ENCODE measurements at places on chromosomes 7 and 10. TPM values are rescaled to one million over a fixed set of nuclear protein-coding genes. Genes with fewer than 3 reads are reported as not detected.

Gene STEAP4
- 41.7 TPM for total RNA-seq

DNA sequence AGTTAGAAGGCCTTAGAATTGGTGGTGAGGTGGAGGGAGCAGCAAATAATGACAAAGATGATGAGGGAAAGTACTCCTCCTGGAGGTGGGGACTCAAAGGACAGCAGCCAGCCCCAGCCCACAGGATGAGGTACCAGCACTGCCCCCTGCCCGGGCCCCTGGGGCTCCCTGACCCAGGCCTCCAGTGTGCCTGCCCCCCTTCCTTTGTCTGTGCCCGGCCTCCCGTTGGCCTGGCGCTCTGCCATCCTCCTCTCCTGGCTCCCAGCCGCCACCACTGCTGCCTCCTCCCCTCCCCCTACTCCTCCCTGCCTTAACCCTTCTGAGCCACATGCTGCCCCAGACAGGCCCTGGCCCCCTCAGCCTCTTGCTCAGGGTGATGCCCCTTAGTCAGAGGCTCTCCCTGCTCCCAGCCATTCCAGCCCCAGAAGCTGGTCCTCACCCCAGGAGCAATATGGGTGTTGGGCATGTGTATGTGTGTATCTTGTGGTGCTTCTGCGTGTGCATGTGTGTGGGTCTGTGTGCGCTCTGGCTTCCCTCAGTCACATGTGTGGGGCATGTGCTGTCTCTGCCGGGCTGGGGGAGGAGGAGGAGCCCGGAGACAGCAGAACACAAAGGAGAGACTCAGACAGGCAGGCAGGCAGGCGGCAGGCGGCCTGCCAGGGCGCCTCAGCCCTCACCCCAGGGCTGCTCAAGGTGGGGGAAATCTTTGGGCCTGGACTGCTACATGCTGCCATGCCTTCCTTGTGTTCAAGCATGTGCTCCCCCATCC is 2.6 kb downstream of the LDB1 start:
- H3K27me3 ChIP-seq: no peaks in the 10 kb centered on the region
- peaks cover 81% of the 10 kb centered on the region for H3K4me1 ChIP-seq
- H3K36me3 ChIP-seq: no peaks in the 10 kb centered on the region
- H3K27ac ChIP-seq: peak overlapping the region; percentile 99
- DNase-seq: no peak

GRCh38 chr7:128160296-128160695 is 80.8 kb upstream of the LEP start:
- no peaks in the 10 kb centered on the region for H3K36me3 ChIP-seq
- peak; percentile 82 for DNase-seq
- H3K4me3 ChIP-seq: no peak overlapping the region
- no peaks in the 10 kb centered on the region for H3K4me1 ChIP-seq

Gene PIK3CG
- 4.4 TPM for total RNA-seq

Gene GRM3
- not detected for total RNA-seq

Gene RBP3
- total RNA-seq: not detected

- no peaks in the 10 kb centered on the region for H3K27me3 ChIP-seq
- no peaks in the 10 kb centered on the region for H3K36me3 ChIP-seq
- H3K4me1 ChIP-seq: peaks cover 44% of the 10 kb centered on the region
- peak overlapping the region; percentile 86 for H3K4me3 ChIP-seq
Measured at GRCh38 chr10:79445977-79446757, 743 bp upstream of the ZCCHC24 start.

Gene SPDYE16
- total RNA-seq: not detected

Gene SPRN
- not detected for total RNA-seq

GRCh38 chr10:115985786-115986185 is 287.2 kb downstream of the GFRA1 start:
- H3K4me3 ChIP-seq: no peak overlapping the region
- H3K27me3 ChIP-seq: no peaks in the 10 kb centered on the region
- no peak overlapping the region for H3K27ac ChIP-seq
- no peaks in the 10 kb centered on the region for H3K36me3 ChIP-seq
- no peaks in the 10 kb centered on the region for H3K4me1 ChIP-seq

DNA sequence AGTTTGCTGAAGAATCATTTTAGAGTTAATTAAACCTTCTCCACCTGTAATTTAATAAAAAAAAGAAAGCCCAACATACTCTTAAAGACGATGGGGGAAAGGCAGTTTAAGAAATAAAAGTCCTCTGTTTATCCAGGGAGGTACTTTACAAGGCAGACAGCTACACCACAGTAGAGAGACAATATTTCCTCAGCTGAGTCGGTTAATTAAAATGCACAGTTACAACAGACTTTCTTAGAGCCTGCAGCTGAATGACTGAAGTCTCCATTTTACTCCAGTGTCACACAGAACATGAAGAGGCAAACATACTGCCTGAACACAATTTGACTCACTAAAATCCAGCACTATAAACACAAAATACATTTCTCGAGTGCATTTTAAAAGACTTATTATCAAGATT is 15.1 kb downstream of the LRRTM3 start:
- no peaks in the 10 kb centered on the region for H3K27me3 ChIP-seq
- no peak overlapping the region for H3K27ac ChIP-seq
- no peak overlapping the region for H3K4me3 ChIP-seq
- DNase-seq: no peak
- no peaks in the 10 kb centered on the region for H3K36me3 ChIP-seq

Gene PWWP2B
- total RNA-seq: 14.7 TPM

Gene DNAJB6
- 93.1 TPM for total RNA-seq

GRCh38 chr10:12416344-12417050 is 67.2 kb downstream of the CAMK1D start:
- no peaks in the 10 kb centered on the region for H3K36me3 ChIP-seq
- DNase-seq: no peak
- no peaks in the 10 kb centered on the region for H3K27me3 ChIP-seq
- peak overlapping the region; percentile 49 for H3K27ac ChIP-seq
- H3K4me1 ChIP-seq: peaks cover 59% of the 10 kb centered on the region

Gene CPN1
- not detected for total RNA-seq

DNA sequence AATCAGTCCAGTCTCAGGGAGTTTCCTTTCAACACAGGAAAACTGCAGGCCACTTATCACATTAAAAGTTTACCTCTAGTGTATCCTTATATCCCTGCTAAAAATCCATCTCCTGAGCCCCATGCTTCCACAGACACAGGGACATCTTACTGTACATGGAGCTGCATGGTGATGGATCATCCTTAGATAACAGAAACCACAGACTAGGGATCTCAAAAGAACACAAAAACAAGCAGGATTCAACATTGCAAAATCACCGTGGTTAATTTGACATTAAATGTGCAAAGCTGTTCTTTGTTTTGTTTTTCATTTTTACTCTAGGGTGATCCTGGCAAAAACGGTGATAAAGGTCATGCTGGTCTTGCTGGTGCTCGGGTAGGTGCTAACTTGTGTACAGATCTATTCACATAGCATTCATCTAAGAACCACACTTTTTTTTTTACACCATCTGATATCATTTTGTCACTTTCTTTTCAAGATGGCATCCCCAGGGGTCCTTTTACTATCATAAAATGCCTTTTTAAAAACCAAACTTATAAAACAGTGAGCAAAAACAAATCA is 18.1 kb downstream of the COL1A2 start:
- H3K36me3 ChIP-seq: peaks cover 25% of the 10 kb centered on the region
- H3K4me3 ChIP-seq: no peak overlapping the region
- no peak for DNase-seq
- H3K27me3 ChIP-seq: no peaks in the 10 kb centered on the region
- peaks cover 60% of the 10 kb centered on the region for H3K4me1 ChIP-seq
- H3K27ac ChIP-seq: peak overlapping the region; percentile 95

- H3K36me3 ChIP-seq: no peaks in the 10 kb centered on the region
- no peaks in the 10 kb centered on the region for H3K4me1 ChIP-seq
- no peak for DNase-seq
- H3K27me3 ChIP-seq: no peaks in the 10 kb centered on the region
- no peak overlapping the region for H3K27ac ChIP-seq
- H3K4me3 ChIP-seq: no peak overlapping the region
Measured at GRCh38 chr7:67595431-67596180, 599.0 kb downstream of the TYW1 start.

DNA sequence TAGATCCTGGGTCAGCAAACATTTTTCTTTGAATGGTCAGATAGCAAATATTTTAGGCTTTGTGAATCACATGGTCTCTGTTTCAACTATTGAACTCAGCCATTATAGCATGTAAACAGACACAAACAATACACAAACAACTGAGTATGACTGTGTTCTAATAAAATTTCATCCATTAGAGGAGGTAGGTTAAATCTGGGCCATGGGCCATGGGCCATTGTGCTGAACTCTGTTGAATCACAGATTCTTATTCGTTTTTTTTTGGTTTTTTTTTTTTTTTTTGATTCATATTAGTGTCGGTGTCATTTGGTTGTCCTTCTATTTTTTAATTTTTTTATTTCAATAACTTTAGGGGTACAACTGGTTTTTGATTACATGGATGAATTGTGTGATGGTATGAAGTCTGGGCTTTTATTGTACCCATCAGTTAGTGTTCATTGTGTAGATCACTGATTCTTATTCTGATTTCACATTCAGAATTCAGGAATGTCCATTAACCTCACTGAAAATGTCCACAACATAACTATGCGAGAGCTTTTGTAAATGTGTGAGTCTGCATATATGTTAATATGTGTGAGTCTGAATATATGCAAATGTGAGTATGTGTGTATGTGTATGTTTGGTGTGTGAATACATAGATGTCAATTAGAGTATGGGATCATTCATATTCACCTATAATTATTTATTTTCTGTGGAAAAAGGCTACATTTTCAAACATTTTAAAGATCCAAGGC is 443.7 kb upstream of the GRM3 start:
- no peaks in the 10 kb centered on the region for H3K4me1 ChIP-seq
- no peaks in the 10 kb centered on the region for H3K27me3 ChIP-seq
- H3K27ac ChIP-seq: no peak overlapping the region

Gene PKD1L1
- total RNA-seq: 0.49 TPM

DNA sequence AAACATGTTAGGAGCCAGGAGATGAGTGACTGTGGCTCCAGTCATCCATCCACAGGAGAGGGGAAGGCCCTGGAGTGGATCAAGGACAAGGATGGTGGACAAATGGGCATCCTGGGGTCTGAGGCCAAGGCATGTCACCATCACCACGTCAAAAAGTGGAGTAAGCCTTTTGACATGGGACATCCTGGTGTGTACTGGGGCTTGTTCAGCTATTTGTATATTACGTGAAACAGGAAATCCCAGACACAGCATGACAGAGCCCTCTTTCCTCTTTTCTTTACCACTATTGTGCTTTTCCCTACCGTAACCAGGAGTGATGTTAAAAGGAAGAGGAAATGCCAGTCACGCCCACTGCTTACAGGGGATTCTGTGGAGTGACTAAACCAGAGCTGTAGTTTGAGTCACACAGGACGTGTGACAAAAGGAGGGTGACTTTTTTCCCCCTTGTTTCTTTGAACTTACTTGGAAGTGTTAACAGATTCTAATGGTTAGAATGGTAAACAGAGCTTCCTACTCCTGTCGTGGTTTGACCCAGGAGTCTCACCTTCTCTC is 15.4 kb downstream of the ACSL5 start:
- H3K36me3 ChIP-seq: no peaks in the 10 kb centered on the region
- no peaks in the 10 kb centered on the region for H3K4me1 ChIP-seq
- no peak overlapping the region for H3K4me3 ChIP-seq
- H3K27me3 ChIP-seq: no peaks in the 10 kb centered on the region
- H3K27ac ChIP-seq: peak overlapping the region; percentile 32
- no peak for DNase-seq

DNA sequence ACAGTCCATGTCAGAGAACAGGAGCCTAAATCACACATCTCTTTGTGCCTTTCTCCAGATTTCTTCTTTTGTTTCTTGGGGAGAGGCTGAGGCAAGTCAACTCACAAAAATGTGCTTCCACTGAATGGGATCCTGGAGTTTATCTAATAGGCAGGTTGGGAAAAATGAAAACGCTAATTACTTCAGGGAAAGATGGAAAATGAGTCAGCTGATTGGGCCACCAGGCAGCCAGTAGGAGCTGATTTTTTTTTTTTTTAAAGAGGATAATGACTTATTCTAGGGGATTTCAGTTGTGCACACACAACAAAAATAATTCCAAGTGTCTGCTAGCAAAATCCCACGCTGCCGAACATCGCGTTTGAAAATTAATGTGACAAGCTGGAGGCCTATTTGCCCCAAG is 412.8 kb upstream of the ZMIZ1 start:
- H3K4me1 ChIP-seq: no peaks in the 10 kb centered on the region
- DNase-seq: no peak
- H3K36me3 ChIP-seq: no peaks in the 10 kb centered on the region
- H3K4me3 ChIP-seq: no peak overlapping the region
- no peaks in the 10 kb centered on the region for H3K27me3 ChIP-seq
- no peak overlapping the region for H3K27ac ChIP-seq

Gene TMEM26
- total RNA-seq: 0.25 TPM

DNA sequence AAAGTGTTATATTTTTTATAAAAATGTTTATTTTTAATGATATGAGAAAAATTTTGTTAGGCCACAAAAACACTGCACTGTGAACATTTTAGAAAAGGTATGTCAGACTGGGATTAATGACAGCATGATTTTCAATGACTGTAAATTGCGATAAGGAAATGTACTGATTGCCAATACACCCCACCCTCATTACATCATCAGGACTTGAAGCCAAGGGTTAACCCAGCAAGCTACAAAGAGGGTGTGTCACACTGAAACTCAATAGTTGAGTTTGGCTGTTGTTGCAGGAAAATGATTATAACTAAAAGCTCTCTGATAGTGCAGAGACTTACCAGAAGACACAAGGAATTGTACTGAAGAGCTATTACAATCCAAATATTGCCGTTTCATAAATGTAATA is 64.8 kb upstream of the CAPZA2 start:
- DNase-seq: no peak
- no peaks in the 10 kb centered on the region for H3K36me3 ChIP-seq
- H3K4me1 ChIP-seq: peaks cover 4% of the 10 kb centered on the region
- no peaks in the 10 kb centered on the region for H3K27me3 ChIP-seq
- no peak overlapping the region for H3K4me3 ChIP-seq
- no peak overlapping the region for H3K27ac ChIP-seq

DNA sequence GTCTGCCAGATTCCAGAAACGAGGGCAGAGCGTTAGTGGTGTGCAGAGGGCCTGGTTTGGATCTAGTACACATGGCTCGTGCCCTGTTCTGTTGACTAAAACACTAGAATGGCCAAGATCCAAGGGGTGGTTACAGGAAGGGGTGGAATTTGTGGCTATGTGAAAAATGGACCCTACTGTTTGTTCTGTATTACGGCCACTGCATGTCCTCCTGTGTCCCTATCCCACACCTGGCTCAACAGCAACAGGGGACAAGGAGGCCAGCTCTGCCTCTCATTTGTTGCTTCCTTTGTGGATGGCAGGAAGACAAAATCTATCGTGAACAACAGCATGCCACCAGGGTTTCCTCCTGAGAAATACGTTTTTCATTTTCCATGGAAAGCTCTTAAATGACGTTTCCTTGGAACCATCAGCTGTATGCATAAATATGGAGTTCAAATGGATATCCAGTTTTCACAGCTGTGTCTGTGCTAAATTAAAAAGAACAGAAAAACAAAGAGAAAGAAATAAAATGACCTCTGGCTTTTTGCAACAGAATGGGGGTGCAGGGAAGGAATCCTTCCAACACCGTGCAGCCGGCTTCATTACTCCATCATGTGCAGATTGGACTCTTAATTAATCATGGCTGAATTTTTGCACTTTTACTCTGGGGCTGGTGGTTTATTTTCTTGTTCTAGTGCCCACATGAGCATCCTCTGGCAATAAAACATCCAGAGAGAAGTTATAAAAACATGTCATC is 318.9 kb downstream of the CXCL12 start:
- no peaks in the 10 kb centered on the region for H3K27me3 ChIP-seq
- H3K4me3 ChIP-seq: no peak overlapping the region
- H3K4me1 ChIP-seq: peaks cover 40% of the 10 kb centered on the region
- H3K36me3 ChIP-seq: no peaks in the 10 kb centered on the region
- DNase-seq: no peak
- peak overlapping the region; percentile 30 for H3K27ac ChIP-seq
